Astrocyte of the hippocampus (primary cell): ENCODE measurements at places on chromosomes 2 and 18.

DNA sequence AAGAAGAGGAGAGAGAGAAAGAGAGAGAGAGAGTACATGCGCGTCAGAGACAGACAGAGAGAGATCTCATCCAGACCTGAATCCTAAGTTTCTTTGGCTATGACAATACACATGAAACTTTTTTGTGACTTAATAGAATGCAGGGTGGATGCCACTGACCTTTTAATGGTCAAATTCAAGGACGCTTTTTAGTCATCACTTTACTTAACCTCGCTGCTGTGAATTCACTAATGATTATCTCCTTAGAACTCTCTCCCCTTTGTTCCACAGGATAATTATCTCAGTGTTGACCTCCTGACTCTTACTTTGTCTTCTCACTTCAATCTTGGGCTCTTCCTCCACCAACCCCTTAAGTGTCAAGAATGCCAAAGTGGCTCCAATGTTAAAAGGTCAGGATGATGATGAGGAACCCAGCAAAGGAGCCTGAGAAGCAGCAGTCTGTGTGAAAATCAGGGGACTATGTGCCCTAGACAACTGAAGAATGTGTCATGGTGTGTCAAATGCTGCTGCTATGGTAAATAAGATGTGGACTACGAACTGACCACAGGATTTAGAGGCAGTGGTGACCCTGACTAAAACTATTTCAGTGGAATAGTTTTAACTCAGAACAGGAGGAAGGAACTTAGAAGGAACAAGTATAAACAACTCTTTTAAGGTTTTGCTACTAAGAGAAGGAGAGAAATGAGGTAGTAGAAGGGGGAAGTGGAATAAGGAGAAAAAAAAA lies 382.1 kb downstream of the ZEB2 start:
- peak; percentile 74 for DNase-seq

GRCh38 chr2:204491528-204491927 lies 53.7 kb upstream of the PARD3B start:
- DNase-seq = peak; percentile 84

- DNase-seq = peak; percentile 88
Measured at GRCh38 chr2:75640621-75641121, 5.9 kb upstream of the MRPL19 start.

DNA sequence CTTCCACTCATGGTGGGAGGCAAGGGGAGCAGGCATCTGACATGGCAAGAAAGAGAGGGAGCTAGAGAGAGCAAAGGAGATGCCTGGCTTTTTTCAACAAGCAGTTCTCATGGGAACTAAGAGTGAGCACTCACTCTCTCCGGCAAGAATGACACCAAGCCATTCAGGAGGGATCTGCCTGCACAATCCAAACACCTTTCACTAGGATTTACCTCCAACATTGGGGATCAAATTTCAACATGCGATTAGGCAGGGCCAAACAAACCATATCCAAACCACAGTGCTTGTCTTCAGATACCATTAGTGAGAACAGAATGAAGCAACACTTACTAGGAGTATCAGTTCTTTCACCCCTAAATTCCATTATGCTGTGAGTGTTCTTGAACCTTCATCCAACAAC lies 77.3 kb downstream of the FIGN start:
- DNase-seq = no peak

GRCh38 chr18:58943896-58944295 lies 79.2 kb downstream of the ZNF532 start:
- no peak for DNase-seq

GRCh38 chr2:220079595-220079994 lies 452.2 kb downstream of the SLC4A3 start:
- DNase-seq = no peak

GRCh38 chr2:182006595-182007341 lies 21.1 kb downstream of the PPP1R1C start:
- DNase-seq = no peak

DNA sequence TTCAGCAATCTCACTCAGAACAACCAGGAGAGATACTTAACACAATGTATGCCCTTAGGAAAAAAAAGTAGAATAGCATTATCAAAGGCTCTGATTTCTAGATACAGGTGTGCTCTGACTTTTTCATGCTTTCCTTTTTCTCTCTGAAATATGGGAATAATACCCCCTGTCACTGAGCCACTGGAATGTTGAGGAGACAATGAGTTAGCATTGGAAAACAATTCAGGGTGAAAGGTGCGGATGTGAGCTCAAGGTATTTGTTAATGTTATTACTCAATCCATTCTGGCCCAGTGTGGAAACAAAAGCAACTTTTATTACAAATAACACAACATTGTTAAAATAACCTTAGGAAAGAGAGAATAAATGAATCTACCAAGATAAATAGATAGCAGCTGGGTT lies 228.0 kb downstream of the IKZF2 start:
- no peak for DNase-seq

DNA sequence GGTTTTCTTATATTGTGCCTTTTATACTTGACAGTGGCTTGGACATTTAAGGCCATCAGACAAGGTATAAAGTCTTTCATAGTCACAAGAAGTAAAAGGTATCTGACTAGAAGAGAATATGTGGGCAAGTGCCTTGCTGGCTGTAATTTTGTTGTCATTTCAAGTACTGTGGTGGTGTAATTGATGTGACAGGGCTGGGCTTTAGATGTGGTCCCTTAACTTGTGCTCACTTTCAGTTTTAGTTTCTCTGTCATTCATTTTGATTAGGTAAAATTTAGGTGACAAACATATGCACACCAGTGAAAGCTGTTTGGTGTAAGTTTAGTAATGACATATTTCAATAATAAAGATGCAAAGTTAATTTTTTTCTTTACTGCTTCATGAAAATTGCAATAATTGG lies 31.2 kb upstream of the TBR1 start:
- DNase-seq = no peak

DNA sequence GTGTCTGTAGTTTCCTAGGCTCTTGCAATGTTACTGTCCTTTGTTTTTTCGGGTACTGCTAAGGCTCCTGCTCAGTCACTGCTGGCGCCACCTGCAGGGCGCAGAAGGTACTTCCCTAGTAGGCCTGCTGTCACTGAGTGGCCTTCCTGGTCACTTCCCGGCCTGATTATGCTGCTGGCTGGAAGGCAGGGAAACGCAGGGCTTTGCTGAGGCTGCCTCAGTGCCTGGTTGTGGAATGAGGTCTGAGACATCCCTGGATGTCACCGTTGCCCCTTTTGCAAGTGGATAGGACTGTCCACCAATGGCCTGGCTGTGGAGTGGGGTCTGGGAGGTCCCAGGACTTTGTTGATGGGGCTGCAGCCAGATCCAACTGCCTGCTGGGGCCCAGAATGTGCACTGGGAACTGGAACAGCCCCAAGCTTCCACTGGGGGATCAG lies 13.1 kb downstream of the DAW1 start:
- peak; percentile 79 for DNase-seq

- no peak for DNase-seq
Measured at GRCh38 chr18:74248595-74248994, 43.2 kb downstream of the CYB5A start.
